ENCODE measurements at places on chromosomes 13 and 19.

DNA sequence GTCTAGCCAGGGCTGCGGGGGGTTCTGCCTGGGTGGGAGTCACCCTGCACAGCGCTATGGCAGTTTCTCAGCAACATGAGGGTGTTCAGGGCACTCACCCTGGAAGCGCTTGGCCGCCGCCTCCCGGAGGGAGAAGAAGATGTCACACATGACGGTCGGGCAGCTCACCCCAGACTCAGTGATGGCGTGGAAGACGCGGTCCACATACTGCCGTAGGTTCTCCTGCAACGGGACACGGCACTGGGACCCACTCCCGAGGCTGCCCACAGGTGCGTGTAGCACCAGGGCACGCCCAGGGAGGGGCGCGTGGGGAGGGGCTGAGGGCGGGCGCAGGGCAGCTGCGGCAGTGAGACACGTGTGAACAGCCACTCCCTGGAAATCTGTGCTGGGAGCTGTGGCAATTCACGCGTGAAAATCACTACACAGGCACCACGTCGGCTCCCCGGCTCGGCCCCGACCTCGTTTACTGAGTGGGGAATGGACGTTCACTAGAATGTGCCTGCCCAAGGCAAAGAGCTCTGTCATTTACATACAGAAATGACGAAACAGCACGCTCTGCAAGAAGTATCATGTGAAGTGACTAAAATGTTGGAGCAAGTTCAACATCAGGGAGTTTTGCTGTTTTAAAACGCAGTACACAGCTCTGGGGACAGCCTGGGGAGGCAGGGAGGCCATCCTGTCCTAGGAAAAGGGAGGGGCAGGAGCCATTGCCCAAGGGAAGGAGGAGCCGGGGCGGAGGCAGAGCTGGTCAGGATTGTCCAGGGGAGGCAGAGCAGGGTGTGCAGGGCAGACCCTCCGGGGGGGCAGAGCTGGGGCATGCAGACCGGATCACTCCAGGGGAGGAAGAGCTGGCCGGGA is 41.5 kb upstream of the C13orf46 start:
- peaks cover 10% of the 10 kb centered on the region for H3K4me1 ChIP-seq
- H3K4me3 ChIP-seq = no peak overlapping the region
- DNase-seq = no peak
- peaks cover 8% of the 10 kb centered on the region for H3K36me3 ChIP-seq
- no peaks in the 10 kb centered on the region for H3K27me3 ChIP-seq

DNA sequence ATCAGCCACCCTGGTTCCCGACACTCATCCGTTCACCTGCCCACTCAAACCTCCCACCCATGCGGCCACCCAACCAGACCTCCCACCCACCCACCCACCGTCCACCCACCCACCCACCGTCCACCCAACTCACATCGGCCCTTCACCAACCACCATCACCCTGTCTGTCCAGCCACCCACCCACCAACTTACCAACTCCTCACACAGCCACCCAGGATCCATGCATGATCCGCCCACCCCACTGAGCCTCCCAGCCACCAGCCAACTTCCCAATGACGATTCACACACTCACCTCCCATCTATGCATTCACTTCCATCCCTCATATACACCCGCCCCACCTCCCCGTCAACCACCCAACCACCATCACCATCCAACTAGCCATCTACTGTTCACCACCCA is 4.3 kb downstream of the JOSD2 start:
- H3K4me1 ChIP-seq = peaks cover 15% of the 10 kb centered on the region
- no peak for DNase-seq
- no peaks in the 10 kb centered on the region for H3K27me3 ChIP-seq
- peaks cover 8% of the 10 kb centered on the region for H3K36me3 ChIP-seq
- no peak overlapping the region for H3K27ac ChIP-seq

DNA sequence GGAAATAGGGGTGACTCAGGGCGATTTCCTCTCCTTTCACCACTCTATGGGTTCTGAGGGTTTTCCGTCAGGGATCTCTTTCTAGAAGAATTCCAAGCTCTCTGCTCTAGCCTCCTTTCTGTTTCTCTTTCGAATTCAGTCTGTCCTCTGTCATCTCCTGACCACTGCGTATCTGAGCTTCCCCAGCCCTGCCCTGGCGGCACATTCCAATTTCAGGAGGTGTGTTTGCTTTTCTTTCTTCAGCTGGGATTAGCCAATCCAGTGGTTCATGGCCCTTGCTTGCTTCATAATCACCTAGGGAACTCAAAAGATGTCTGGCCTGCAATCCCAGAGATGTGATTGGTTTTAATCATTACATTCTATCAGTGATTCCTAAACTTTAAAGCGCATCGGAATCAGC is 9.4 kb downstream of the IFNL2 start:
- H3K4me1 ChIP-seq = no peaks in the 10 kb centered on the region
- H3K27me3 ChIP-seq = peaks cover 22% of the 10 kb centered on the region
- no peak for DNase-seq
- no peaks in the 10 kb centered on the region for H3K36me3 ChIP-seq
- H3K4me3 ChIP-seq = no peak overlapping the region

GRCh38 chr13:112999414-113000177 is 30.6 kb downstream of the MCF2L start:
- no peak for DNase-seq
- no peaks in the 10 kb centered on the region for H3K4me1 ChIP-seq
- H3K27me3 ChIP-seq = no peaks in the 10 kb centered on the region
- no peaks in the 10 kb centered on the region for H3K36me3 ChIP-seq
- no peak overlapping the region for H3K27ac ChIP-seq

DNA sequence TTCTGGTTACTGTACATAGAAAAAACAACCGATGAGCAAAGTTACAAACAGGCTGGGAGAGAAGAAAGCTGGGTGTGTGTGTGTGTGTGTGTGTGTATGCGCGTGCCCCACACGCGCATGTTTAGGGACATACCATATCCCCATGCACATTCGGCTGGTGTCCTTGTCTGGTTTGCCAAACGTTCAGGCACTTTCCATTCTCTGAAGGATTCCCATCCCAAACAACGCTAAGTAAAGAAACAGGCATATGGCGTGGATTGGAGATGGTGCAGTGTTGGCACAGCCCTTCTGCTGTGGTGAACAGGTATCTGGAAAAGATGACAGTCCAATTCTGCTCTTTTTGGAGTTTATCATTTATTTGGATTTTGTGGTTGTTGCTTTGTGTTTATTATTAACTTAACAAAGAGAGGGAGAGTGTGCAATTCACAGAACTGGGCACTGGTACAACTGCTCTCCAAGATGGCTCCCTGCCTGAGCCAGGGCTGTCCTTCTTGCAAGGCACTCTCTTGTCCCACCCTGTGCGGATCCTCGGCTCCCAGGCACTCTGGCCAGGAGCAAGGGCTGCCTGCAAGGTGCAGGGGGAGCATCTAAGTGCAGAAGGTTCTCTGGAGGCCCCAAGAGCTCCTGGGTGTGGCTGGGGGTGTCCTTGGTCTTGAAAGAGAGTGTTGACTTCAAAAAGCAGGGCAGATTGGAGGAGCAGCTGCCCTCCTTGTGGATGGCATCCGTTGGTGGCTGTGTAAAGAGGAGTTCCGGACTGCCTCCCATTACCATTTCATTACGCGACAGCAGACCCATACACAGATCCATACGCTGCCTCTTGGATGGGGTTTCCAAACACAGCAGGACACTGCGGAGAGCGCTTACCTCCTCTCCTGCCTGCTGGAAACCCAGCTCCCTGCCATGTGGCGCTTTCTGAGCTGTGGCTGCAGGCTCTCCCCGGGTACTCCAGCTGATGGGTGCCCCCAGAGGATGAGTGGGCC is 263.1 kb downstream of the ZNF536 start:
- DNase-seq = no peak
- no peaks in the 10 kb centered on the region for H3K4me1 ChIP-seq
- H3K4me3 ChIP-seq = no peak overlapping the region
- no peaks in the 10 kb centered on the region for H3K27me3 ChIP-seq
- no peak overlapping the region for H3K27ac ChIP-seq

GRCh38 chr13:45011198-45011597 is 21.9 kb downstream of the GPALPP1 start:
- DNase-seq = no peak
- H3K4me1 ChIP-seq = peaks cover 2% of the 10 kb centered on the region
- peaks cover 25% of the 10 kb centered on the region for H3K36me3 ChIP-seq
- no peak overlapping the region for H3K4me3 ChIP-seq
- H3K27ac ChIP-seq = no peak overlapping the region
- no peaks in the 10 kb centered on the region for H3K27me3 ChIP-seq

- H3K36me3 ChIP-seq = no peaks in the 10 kb centered on the region
- H3K27me3 ChIP-seq = peaks cover 5% of the 10 kb centered on the region
- H3K4me3 ChIP-seq = no peak overlapping the region
- no peak overlapping the region for H3K27ac ChIP-seq
- DNase-seq = no peak
- H3K4me1 ChIP-seq = no peaks in the 10 kb centered on the region
Observed at GRCh38 chr13:45575830-45576180, 39.7 kb downstream of the ERICH6B start.

- no peak for DNase-seq
- no peak overlapping the region for H3K27ac ChIP-seq
- H3K4me3 ChIP-seq = no peak overlapping the region
- no peaks in the 10 kb centered on the region for H3K36me3 ChIP-seq
Observed at GRCh38 chr13:59340151-59340550, 823.6 kb downstream of the DIAPH3 start.

- peaks cover 31% of the 10 kb centered on the region for H3K36me3 ChIP-seq
- H3K4me3 ChIP-seq = no peak overlapping the region
- H3K4me1 ChIP-seq = no peaks in the 10 kb centered on the region
- no peak for DNase-seq
- H3K27me3 ChIP-seq = no peaks in the 10 kb centered on the region
Observed at GRCh38 chr13:73778242-73778864, 355.9 kb downstream of the KLF12 start.

DNA sequence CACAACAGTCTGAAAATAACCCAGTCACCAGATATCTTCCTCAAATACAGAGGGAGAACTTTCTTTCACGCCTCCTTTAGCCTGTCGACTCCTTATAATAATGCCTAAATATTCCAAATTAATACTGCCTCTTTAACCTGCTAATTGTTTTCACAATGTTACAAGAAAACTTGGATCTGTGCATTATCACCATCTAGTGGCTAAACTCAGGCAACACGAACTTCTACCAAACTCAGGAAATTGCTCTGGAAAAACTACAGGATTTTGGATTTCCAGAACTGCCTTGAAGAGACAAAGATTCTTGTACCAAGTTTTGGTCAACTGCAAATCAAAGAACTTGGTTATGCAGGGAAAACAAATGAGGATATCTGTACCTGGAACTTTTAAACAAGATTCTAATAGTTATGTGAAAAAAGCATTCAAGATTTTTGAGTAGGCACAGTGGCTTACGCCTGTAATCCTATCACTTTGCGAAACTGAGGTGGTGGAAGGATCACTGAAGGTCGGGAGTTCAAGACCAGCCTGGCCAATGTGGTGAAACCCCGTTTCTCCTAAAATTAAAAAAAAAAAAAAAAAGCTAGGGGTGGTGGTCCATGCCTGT is 10.8 kb downstream of the CLN5 start:
- H3K27me3 ChIP-seq = no peaks in the 10 kb centered on the region
- no peak overlapping the region for H3K4me3 ChIP-seq
- DNase-seq = no peak
- H3K36me3 ChIP-seq = peaks cover 26% of the 10 kb centered on the region

DNA sequence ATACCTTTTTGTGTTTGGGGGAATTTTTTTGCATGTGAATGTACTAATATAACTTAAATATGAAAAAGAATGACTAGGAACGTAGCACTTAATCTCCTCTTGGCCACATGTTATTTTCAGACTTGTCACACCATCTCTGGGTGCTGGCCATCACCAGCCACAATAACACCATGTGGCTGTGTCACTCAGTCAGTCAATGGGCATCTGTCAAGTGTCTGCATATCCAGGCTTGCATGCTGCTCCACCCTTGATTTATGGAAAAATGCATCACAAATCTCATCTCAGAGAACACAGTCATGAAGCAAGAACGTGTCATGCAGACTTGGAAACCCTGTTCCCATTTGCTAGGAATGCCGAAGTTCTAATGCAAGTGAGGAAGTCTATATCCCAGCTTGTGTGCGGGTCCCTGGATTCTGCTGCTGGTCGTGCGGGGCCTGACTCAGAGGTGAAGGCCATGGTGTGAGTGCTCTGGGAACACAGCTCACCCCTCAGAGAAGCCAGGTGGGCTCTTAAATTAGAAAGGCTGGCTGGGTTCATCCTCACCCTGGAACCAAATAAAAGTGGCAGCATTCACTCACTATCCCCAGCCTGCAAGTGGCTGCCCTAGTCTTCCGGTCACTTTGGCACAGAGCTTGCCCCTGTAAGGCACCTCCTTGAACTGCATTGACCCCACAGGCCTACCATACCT is 53.6 kb upstream of the ARHGEF7 start:
- H3K4me1 ChIP-seq = peaks cover 1% of the 10 kb centered on the region
- no peaks in the 10 kb centered on the region for H3K36me3 ChIP-seq
- no peak for DNase-seq
- H3K27ac ChIP-seq = no peak overlapping the region
- H3K4me3 ChIP-seq = no peak overlapping the region
- H3K27me3 ChIP-seq = peaks cover 26% of the 10 kb centered on the region

- peaks cover 4% of the 10 kb centered on the region for H3K36me3 ChIP-seq
- peaks cover 3% of the 10 kb centered on the region for H3K4me1 ChIP-seq
- no peaks in the 10 kb centered on the region for H3K27me3 ChIP-seq
- DNase-seq = peak; percentile 17
- H3K4me3 ChIP-seq = no peak overlapping the region
- no peak overlapping the region for H3K27ac ChIP-seq
Observed at GRCh38 chr19:55702131-55702627, 27.2 kb downstream of the EPN1 start.

- no peak overlapping the region for H3K27ac ChIP-seq
- no peaks in the 10 kb centered on the region for H3K27me3 ChIP-seq
- no peak overlapping the region for H3K4me3 ChIP-seq
- DNase-seq = no peak
Observed at GRCh38 chr13:73090823-73091187, 32.0 kb downstream of the KLF5 start.

GRCh38 chr19:56423985-56424353 is 19.8 kb downstream of the ZNF583 start:
- no peaks in the 10 kb centered on the region for H3K27me3 ChIP-seq
- DNase-seq = no peak
- no peak overlapping the region for H3K27ac ChIP-seq
- no peak overlapping the region for H3K4me3 ChIP-seq

DNA sequence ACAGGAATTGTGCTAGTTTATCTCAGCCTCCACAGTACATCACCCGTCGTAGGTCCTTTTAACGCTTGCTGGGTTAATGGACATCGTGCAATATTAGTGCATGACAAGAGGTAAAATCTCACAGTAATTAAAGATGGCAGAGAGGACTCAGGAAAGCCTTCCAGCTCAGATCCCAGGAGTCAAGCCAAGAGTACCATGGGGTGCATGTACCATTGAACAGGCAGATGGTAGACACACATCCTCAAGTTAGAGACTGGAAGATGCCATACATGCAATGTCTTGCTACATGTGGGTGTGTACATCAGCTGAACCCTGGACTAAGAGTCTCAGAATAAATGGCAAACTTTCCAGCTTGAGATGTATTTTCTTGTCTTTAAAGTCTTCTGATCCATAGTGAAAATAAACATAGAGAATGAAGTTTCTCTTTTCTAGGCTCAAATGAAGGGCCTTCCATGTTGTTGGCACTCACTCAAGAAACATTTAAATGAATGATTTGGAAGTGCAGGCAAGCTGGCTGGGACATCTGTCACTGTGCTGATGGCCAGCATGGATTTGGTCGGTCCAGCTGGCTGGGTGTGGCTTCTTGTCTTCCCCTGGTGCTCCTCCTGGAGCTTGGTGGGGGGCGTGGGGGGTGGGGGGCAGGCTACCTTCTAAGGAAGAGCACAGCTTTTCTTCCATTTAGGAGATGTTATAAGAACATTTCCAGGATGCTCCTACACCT is 290.9 kb upstream of the MAB21L1 start:
- no peak for DNase-seq
- H3K36me3 ChIP-seq = no peaks in the 10 kb centered on the region
- H3K4me3 ChIP-seq = no peak overlapping the region
- no peak overlapping the region for H3K27ac ChIP-seq
- H3K27me3 ChIP-seq = no peaks in the 10 kb centered on the region
